ENCODE measurements at places on chromosomes 12 and 14. TPM values are rescaled to one million over a fixed set of nuclear protein-coding genes. Genes with fewer than 3 reads are reported as not detected.

GRCh38 chr12:96176575-96176974, 17.6 kb upstream of the ELK3 start:
- no peak overlapping the region for H3K4me3 ChIP-seq
- no peaks in the 10 kb centered on the region for H3K27me3 ChIP-seq
- H3K27ac ChIP-seq, result no peak overlapping the region
- DNase-seq, result no peak
- H3K36me3 ChIP-seq, result no peaks in the 10 kb centered on the region

GPRC5D gene
- total RNA-seq, result not detected

PKP2 gene
- 2.4 TPM for total RNA-seq

DNA sequence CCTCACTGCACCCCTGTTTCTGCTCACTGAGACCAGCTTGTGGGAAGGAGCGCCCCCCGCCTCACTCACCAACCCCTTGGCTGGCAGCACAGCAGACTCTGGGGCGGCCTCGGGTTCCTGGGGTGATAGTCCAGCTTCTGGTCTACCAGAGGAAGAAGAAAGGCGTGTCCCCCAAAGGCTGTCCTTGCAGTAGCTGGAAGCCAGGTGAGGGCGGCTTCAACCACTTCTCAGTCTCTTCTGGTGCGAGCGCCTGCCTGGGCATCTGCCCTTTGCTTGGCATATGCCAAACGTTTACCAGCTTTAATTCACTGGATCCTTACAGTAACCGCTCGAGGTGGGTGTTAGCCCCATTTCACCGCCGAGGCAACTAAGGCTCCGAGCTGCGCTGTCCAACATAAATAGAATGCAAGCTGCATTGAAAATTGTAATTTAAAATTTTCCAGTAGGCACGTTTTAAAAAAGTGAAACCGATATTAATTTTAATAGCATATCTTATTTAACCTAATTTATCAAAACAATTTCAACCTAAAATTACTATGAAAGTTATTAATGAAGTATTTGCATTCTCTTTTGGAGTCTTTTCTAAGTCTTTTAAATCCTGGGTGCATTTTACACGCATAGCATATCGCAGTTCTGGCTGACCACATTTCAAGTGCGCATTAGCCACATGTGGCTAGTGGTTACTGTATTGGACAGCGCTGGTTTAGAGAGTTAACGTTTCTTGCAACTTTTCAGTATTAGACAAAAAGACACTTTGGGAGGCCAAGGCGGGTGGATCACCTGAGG, 872 bp downstream of the FAM177A1 start:
- peaks cover 23% of the 10 kb centered on the region for H3K4me1 ChIP-seq
- no peaks in the 10 kb centered on the region for H3K36me3 ChIP-seq
- no peaks in the 10 kb centered on the region for H3K27me3 ChIP-seq
- peak overlapping the region; percentile 85 for H3K4me3 ChIP-seq
- peak overlapping the region; percentile 92 for H3K27ac ChIP-seq
- DNase-seq, result peak; percentile 61

GRCh38 chr14:36519431-36520321, at the start of gene NKX2-1:
Gene NKX2-1 (minus strand): TSS chr14:36520232. CDS start chr14:36520129, 103 bp downstream.
- DNase-seq, result no peak
- peaks cover 95% of the 10 kb centered on the region for H3K27me3 ChIP-seq
- no peaks in the 10 kb centered on the region for H3K36me3 ChIP-seq
- H3K4me3 ChIP-seq, result no peak within 1 kb of the TSS
- peaks cover 10% of the 10 kb centered on the region for H3K4me1 ChIP-seq

DNA sequence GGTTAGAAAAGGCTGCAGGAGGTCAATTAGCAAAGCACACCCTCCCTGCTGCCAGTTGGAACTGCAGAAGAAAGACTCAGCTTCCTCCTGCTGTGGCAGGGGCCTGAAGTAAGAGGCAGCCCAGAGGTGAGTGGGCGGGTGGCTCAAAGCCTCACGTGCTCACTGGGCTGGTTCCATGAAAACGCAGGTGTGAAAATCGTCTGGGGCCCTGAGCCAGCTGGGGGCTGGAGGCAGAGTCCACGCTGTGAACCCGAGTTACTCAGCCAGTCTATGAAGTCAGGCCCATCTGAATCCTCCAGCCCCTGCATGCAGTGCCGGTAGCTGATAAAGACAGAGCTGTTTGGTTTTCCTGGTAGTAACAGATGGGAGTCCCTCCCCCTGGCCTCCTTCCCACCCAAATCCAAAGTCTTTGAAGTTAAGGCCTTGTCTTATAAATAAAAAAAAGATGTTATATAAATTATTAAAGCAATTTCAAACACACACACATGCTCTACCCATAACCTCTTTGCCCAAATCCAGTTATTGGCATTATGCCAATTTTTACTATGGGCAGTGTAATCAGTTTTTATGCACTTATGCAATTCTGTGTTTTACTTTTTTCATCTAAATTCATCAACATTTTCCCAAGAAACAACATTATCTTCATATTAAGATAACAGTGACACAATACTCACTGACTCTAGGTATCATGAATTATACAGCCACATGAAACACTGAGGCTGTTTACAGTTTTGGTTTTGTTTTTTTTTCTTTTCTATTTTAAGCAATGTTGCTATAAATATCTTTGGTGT, 57.9 kb upstream of the PNMA1 start:
- H3K36me3 ChIP-seq, result no peaks in the 10 kb centered on the region
- no peaks in the 10 kb centered on the region for H3K27me3 ChIP-seq
- H3K4me1 ChIP-seq, result peaks cover 74% of the 10 kb centered on the region
- peak; percentile 41 for DNase-seq
- no peak overlapping the region for H3K4me3 ChIP-seq
- peak overlapping the region; percentile 18 for H3K27ac ChIP-seq

IL23A gene
- total RNA-seq, result not detected

- no peaks in the 10 kb centered on the region for H3K27me3 ChIP-seq
- H3K27ac ChIP-seq, result no peak overlapping the region
- no peaks in the 10 kb centered on the region for H3K4me1 ChIP-seq
- H3K36me3 ChIP-seq, result no peaks in the 10 kb centered on the region
Observed at GRCh38 chr14:73995977-73996378, 23.1 kb downstream of the ENTPD5 start.

DNA sequence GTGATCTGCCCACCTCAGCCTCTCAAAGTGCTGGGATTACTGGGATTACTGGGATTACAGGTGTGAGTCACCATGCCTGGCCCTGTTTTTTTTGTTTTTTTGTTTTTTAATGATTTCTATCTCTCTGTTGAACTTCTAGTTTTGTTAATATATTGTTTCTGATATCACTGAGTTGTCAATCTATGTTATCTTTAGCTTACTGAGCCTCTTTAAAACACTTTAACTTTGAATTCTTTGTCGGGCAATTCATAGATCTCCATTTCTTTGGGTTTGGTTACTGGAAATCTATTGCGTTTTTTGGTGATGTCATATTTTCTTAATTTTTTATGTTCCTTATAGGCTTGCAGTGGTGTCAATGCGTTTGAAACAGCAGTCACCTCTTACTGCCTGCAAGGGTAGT, 9.2 kb upstream of the KLRG1 start:
- H3K4me1 ChIP-seq, result no peaks in the 10 kb centered on the region
- H3K27ac ChIP-seq, result no peak overlapping the region
- no peaks in the 10 kb centered on the region for H3K36me3 ChIP-seq
- no peaks in the 10 kb centered on the region for H3K27me3 ChIP-seq

GRCh38 chr12:45363903-45364302, 148.0 kb downstream of the ANO6 start:
- no peak overlapping the region for H3K27ac ChIP-seq
- H3K27me3 ChIP-seq, result no peaks in the 10 kb centered on the region
- H3K4me3 ChIP-seq, result no peak overlapping the region
- DNase-seq, result no peak
- peaks cover 12% of the 10 kb centered on the region for H3K36me3 ChIP-seq

DNA sequence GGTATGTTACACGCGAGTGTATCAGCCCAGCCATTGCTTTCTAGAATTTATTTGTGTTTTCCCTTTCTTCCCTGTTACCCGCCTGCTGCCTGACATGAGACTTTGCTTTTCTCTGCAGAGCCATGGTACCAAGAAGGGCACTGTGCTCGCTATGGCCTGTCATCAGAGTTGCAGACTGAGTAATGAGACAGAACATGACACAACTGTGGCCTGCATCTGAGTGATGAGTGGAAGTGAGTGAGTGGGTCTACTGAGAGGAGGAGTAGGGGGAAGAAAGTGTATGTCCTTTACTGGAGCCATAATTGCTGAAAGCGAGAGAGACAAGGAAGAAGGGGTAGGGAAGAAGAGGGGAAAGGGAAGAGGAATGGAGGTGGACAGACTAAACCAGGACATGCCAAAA, 2.9 kb downstream of the RILPL1 start:
- no peaks in the 10 kb centered on the region for H3K36me3 ChIP-seq
- H3K4me3 ChIP-seq, result no peak overlapping the region
- H3K27me3 ChIP-seq, result no peaks in the 10 kb centered on the region
- DNase-seq, result no peak

DNA sequence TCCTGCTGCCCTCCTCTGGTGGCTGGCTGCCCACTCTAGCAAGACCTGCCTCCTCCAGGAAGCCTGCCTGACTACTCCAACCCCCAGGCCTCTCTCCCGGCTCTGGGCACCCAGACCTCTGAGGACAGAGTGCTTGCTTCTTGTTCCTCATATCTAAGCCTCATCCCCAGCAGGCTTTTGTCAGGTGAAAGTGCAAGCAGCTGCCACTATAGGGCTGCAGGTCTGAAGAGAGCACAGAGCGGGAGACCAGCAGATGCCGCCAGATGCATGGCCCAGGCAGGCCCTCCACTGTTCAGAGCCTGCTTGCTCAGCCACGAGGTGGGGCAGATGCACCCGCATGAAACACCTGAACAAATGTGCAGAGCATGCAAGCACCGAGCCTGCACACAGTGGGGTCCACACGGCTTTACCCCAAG, 73.0 kb downstream of the SERPINA3 start:
- H3K27me3 ChIP-seq, result no peaks in the 10 kb centered on the region
- H3K4me1 ChIP-seq, result peaks cover 7% of the 10 kb centered on the region
- no peak for DNase-seq
- H3K27ac ChIP-seq, result no peak overlapping the region
- no peak overlapping the region for H3K4me3 ChIP-seq
- no peaks in the 10 kb centered on the region for H3K36me3 ChIP-seq

DNA sequence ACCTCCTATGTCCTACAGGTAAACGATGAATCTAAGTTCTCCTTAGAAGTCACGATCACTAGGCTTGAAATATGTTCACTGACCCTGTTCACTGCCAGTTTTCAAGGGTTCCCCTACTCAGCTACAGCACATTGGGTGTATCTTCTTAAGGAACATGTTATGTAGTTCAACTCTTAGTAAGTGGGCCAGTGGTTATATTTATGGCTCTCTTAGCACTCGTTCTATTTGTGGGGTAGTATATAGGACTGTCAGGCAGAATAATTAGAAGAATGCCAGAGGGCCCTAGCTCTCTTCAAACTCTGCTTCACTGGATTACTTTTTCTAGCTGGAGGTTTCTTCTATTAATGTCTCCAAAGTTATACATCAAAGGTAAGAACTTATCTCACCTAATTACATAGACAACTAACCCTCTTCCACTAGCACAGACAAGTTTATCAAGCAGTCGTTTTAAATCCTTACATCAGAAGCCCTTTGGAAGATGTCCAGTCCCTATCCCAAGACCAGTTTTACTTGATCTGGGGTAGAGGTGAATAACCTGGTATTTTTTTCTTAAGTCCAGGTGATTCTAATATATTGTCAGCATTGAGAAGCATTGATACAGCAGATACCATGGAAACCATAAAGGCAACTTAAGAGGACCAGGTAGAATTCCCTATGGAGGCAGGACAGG, 39.6 kb downstream of the ZFYVE26 start:
- no peak overlapping the region for H3K4me3 ChIP-seq
- H3K36me3 ChIP-seq, result no peaks in the 10 kb centered on the region
- H3K4me1 ChIP-seq, result no peaks in the 10 kb centered on the region
- DNase-seq, result no peak

- no peaks in the 10 kb centered on the region for H3K36me3 ChIP-seq
- no peak for DNase-seq
- no peaks in the 10 kb centered on the region for H3K4me1 ChIP-seq
- H3K27me3 ChIP-seq, result no peaks in the 10 kb centered on the region
- no peak overlapping the region for H3K27ac ChIP-seq
- H3K4me3 ChIP-seq, result no peak overlapping the region
Observed at GRCh38 chr12:85509857-85510256, 229.8 kb downstream of the ALX1 start.

- H3K36me3 ChIP-seq, result no peaks in the 10 kb centered on the region
- H3K4me1 ChIP-seq, result no peaks in the 10 kb centered on the region
- DNase-seq, result no peak
- H3K4me3 ChIP-seq, result no peak overlapping the region
- H3K27me3 ChIP-seq, result no peaks in the 10 kb centered on the region
- no peak overlapping the region for H3K27ac ChIP-seq
Observed at GRCh38 chr12:13851828-13852227, 129.6 kb downstream of the GRIN2B start.

TMEM229B gene
- 44.2 TPM for total RNA-seq

- no peak overlapping the region for H3K27ac ChIP-seq
- no peak for DNase-seq
- H3K36me3 ChIP-seq, result no peaks in the 10 kb centered on the region
- no peak overlapping the region for H3K4me3 ChIP-seq
Observed at GRCh38 chr14:21091821-21092272, 6.6 kb downstream of the ZNF219 start.

CLMN gene
- 5.5 TPM for total RNA-seq

DNA sequence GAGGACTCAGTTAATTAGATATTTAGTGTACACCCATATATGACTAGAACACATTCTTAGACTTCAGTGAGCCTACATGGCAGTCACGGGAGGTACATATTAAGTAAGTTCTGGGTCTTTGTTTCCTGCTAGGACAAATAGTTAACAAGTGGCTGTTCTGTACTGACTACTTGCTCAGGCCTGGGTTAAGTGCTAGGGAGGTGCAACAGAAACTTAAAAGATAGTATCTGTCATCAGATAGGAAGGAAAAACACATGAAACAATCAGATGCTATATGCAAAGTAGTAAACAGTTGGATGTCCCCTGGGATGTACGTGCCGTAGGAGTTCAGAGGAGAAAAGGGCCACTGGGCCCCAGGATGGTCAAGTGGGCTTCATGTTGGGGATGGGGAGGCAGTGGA, 59.5 kb downstream of the SLC4A8 start:
- no peak overlapping the region for H3K4me3 ChIP-seq
- no peaks in the 10 kb centered on the region for H3K36me3 ChIP-seq
- DNase-seq, result no peak
- H3K27me3 ChIP-seq, result no peaks in the 10 kb centered on the region

OR6C70 gene
- total RNA-seq, result not detected

DNA sequence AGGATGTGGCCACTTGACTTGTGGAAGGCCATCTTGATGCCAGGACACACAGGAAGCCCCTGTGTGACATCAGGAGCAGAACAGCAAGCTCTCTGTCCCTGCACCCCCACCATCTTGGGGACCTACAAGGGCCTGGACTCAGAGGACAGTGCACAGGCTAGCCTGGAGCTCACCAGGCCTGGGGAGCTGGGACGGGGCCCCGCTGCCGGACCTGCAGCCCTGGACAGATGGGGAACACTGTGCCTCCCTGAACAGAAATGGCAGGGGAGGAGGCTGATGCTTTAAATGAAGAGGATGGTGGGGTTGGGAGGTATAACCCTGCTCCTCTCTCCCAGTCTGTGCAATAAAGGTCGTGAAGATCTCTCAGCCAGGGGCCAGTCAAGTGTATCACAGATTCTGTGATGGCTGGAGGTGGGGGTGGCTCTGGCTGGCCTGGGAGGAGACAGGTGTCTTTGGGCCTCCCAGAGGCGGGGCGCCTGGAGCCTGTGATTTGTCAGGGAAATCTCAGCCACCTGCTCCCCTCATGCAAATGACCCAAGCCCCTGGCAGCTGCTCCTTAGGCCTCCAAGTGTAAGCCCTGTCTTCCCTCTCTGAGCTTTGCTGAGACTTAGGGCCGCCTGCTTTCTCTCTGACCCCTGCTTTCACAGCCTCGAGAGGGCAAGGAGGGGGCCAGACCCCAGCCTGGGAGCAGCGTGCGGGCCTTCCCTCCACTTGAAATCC, 1.1 kb upstream of the GNB3 start:
- H3K27me3 ChIP-seq, result no peaks in the 10 kb centered on the region
- no peak overlapping the region for H3K4me3 ChIP-seq
- no peak for DNase-seq
- no peaks in the 10 kb centered on the region for H3K4me1 ChIP-seq
- no peak overlapping the region for H3K27ac ChIP-seq
- H3K36me3 ChIP-seq, result no peaks in the 10 kb centered on the region

Data from adrenal gland (tissue), 19 donors.